Esophagus squamous epithelium (tissue), 5 donors: ENCODE measurements at places on chromosomes 7 and 10.

DNA sequence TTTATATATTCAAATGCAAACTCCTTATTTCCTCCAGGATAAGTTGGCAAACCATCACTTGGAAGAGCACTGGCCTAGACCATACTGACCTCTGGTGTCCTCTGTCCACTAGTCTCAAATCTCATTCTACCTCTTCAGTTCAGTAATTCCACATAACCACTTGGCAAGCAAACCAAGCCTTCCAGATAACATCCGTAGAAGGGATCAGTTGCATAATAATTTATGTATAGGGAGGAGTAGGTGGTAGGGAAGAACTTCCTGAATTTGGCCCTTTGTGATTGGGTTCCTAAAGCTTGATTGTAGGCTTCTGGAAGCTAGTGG lies 55.0 kb downstream of the WAC start:
- DNase-seq = no peak

DNA sequence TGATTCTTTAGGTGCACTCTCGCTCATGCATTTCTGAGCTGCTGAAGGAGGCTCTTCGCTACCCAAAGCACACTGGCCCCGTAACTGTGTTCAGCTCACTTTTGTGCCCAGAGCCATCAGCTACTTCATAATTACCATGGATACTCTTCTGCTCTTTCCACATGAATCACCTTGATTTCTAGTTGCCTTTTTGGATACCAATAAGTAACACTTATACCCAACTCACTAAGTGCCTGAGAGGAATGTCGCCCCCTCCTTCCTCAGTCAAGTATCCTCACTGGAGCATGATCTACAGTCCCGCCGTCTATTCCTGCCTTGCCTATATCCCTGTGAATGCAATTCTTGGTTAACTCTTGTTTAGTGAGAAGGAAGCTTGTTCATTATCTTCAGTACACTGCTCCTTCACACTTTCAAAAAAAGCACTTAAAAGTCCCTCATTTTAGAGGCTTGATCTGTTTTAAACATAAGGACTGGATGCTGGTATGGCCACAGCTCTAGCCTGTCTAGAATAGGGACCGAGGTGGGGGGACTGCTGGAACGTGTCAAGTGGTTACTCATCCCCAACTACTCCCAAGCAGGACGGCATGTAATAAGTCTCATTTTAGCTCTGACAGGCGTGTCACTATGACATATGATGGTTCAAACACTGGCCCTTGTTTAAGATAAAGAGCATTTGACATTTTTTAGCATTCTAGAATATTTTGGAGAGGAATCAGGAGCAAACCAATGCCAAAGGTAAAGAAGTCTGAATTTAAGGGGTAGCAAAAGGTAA lies 23.7 kb downstream of the SVIL start:
- no peak for DNase-seq

GRCh38 chr7:30973791-30974604 lies 10.2 kb downstream of the GHRHR start:
- no peak for DNase-seq

DNA sequence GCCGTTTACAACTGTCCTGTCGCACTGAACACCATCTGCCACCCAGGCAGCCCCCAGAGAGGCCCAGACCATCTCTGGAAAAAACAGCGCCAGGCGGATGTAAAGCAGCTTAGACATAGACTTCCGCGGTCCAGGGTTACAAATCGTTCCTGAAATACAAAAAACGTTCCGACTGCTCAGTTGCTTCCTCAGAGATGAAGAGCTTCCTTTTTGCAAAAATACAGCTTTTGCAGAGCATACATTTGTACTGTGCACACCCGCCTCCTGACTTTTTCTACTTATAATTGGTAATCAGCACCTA lies 11.4 kb downstream of the DAGLB start:
- no peak for DNase-seq

DNA sequence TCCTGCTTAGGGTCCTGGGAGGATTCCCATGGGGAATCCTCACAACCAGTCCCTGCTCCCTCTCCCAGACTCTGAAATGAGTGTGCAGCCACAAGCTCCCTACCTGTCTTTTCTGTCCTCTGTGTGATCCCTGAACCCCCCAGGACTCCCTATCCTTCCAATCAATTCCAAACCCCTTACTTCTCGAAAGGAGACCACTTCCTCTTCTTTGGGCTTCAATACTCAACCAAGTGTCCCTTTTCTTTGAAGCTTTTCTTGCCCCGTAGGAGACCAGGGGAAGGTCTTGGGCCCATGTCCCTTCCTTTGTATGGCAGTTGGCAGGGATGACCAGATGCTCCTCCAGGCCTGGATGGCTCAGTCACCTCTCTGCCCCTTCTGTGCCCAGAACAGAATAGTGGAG lies 1.7 kb downstream of the AEBP1 start:
- DNase-seq = no peak

DNA sequence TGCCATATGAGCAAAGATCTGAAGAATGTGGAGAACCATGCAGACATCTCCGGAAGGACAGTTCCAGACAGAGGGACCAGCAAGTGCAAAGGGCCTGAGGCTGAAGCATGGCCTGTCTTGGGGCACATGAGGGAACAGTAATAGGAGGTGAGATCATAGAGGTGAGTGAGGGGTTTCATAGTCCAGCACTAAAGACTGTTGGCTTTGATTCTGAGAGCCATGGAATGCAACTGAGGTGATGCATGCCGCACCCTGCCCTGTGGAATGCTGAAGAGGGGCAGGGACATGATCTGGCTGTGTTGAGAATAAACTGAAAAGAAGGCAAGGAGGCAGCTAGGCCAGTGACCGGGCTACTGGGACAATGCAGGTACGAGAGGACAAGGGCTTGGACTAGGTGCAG lies 253.1 kb upstream of the KLF14 start:
- DNase-seq = no peak

- no peak for DNase-seq
Observed at GRCh38 chr7:3893151-3893788, 592.2 kb downstream of the SDK1 start.

- no peak for DNase-seq
Observed at GRCh38 chr10:113153493-113154102, 203.6 kb downstream of the TCF7L2 start.

- no peak for DNase-seq
Observed at GRCh38 chr7:4100691-4101090, 581.4 kb upstream of the FOXK1 start.

GRCh38 chr10:53638006-53638405 lies 865.4 kb upstream of the MBL2 start:
- DNase-seq = no peak
